ENCODE measurements at places on chromosomes 16 and 17.

DNA sequence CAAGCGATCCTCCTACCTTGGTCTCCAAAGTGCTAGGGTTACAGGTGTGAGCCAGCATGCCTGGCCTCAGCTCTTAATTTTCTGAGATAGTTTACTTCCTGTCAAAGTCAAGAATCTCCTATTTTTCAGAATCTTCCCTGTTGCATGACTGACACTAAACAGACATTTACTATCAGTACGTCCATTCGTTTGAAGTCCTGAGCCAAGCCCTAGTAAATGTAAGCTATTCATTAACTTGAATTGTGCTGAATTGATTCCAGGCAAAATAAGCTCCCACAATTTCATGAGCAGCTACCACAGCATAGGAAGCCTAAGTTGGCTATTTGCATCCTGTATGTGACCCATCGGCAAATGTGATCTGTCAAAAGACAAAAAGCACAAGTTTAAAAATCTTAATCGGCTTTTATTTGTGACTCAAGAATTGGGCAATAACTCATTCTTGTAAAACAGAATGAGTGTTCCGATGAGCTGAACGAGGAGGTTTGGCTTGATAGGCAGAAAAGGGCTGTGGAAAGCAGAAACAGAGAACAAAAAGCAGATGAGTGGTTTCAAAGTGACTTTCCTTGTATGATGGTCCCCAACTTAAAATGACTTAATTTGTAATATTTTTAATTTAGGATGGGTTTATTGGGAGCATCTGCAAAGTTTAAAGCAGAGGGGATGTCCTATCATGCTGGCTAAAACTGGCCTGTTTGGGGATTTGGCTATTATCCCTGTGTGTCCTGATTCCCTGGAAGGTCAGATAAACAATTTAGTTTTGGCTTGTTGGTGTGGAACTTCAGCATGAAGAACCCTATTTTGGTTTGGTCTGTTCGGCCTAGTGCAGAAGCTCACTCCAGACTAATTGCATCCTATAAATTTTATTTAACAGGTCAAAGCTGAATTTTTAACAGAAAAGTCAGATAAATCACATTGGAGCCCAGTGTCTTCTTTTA, 14.2 kb downstream of the RNF112 start:
- DNase-seq, result peak; percentile 58

- no peak for DNase-seq
Measured at GRCh38 chr16:70662991-70663523, 16.7 kb downstream of the IL34 start.

- DNase-seq, result peak; percentile 54
Measured at GRCh38 chr17:80259457-80260068, 1.1 kb upstream of the RNF213 start.

DNA sequence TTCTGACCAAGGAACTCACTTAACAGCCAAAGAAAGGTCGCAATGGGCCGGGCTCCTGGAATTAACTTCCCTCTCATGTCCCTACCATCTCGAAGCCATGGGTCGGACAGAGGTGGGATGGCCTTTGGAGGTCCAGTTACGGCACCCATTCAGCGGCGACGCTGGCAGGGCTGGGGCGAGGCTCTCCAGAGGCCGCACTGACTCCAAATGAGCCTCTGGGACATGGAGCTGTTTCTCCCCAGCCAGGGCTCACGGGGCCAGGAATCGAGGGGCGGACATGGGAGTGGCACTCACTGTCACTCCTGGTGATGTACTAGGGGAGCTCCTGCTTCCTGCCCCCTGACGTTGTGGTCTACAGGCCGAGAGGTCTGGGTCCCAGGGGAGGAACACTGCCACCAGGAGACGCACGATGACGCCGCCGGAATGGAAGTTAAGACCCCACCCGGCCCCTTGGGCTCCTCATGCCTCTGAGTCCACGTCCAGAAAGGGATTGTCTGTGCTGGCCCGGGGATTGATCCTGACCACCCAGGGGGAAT, 60.7 kb upstream of the METRNL start:
- no peak for DNase-seq

- no peak for DNase-seq
Measured at GRCh38 chr16:55832425-55832772, 497 bp downstream of the CES1 start.

DNA sequence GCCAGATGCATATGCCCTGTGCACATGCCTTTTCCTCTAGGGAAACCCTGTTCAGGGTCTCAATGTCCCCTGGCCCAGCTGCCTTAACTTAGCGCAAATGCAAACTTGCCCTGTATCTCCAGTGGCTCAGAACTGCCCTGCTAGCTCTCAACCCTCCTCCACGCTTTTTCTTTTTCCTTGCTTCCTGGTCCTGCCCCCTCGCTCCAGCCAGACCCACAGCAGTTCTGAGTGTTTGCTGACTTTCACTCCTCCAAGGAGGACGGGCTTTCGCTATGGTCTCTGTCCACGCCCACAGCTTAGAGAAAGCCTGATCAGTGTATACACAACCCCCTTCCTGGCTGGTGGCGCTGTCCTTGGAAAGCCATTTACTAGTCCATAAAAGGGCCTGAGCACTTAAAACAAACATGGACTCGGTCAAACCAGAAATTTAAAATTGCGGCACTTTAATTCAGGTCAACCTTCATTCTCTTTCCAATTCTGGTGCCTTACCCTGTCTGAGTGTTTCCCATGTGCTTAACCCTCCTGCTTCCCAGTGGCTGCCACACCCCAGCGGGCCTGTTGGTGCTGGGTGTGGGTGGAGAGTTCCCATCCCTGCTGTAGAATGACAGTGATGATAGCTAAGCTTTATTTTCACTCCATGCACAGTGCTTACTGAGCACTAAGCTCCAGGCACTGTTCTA, 15.6 kb upstream of the TMEM98 start:
- peak; percentile 72 for DNase-seq

- DNase-seq, result no peak
Measured at GRCh38 chr17:44272321-44272951, 4.5 kb upstream of the SLC4A1 start.

GRCh38 chr17:37118366-37119137, 169.8 kb downstream of the AATF start:
- DNase-seq, result no peak

GRCh38 chr17:47145351-47145750, 43.7 kb downstream of the CDC27 start:
- no peak for DNase-seq

DNA sequence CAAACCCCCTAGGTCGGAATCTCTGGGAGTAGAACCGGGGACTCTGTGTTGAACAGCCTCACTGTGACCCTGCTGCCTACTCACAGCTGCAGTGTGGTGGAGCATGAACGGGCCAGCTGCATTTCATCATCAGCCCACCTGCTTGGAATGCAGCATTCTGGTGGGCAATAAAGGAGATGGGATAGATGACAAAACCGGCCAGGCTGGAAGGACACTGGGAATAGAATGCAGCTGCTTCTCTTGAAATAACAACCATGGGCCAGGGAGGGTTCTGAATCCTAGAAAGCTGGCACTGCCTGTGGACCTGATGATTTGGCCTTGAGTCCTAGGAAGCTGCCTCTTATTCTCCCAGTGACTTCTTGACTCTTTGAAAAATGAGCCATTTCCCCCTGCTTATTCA, 23.5 kb downstream of the CFAP97D1 start:
- no peak for DNase-seq

DNA sequence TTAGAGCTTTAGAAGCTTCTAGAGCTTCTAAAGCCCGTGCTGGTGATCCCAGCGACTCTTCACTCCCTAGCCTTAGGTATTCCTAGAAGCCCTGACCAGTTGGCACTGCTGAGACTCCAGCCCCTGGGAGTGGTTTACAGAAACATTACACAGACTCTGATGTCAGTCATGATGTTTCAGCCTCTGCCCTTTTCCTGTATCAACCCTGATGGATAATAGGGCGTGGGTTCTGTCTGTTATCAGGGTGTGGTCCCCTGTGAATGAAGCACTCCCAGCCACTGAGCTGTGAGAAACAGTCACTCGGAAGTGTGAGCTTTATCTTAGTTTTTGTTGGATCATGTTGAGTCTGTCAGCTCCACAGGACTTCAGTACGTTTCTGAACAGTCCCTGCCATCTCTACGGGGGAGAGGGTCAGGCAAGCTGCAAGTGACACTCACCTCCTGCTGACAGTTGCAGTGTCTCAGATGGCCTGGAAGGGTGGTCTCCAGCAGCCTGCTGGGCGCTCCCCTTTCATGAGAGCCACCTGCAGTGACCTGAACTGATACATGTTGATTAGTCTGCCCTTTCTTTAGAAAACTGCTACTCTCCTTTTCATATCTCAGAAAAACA, 12.8 kb downstream of the GOSR2 start:
- no peak for DNase-seq

- no peak for DNase-seq
Measured at GRCh38 chr17:66778531-66779236, 56.2 kb upstream of the CACNG5 start.

GRCh38 chr16:78761427-78761826, 662.0 kb downstream of the WWOX start:
- no peak for DNase-seq

DNA sequence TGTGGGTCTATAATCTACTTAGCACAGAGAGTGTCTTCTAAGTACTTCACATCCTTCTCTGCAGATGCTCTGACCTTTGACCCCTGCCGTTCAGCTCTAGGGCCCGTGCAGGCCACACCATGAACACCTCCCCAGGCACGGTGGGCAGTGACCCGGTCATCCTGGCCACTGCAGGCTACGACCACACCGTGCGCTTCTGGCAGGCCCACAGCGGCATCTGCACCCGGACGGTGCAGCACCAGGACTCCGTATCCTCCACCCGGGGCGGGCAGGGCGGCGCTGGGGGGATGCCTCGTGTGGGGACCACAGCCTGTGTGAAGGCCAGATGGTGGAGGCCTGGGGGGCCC, 686 bp downstream of the MLST8 start:
- no peak for DNase-seq

DNA sequence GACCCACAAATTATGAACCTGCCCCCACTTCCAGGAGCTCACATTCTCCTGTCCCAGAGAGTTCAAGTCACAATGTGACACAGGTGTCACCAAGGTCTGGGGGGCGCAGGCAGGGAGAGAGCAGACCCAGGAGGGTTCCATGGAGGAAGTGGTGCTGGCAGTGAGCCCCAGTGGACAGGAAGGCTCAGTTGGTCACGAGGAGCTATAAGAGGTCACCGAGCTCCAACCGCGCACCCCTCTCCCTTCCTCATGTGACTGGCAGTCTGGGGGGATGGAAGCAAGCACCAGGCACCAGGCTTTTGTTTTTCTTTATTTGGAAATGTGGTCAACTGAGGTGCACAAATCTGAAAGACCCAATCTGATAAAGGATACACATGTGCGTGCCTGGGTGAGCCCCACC, 2.5 kb downstream of the ITGAD start:
- DNase-seq, result no peak

DNA sequence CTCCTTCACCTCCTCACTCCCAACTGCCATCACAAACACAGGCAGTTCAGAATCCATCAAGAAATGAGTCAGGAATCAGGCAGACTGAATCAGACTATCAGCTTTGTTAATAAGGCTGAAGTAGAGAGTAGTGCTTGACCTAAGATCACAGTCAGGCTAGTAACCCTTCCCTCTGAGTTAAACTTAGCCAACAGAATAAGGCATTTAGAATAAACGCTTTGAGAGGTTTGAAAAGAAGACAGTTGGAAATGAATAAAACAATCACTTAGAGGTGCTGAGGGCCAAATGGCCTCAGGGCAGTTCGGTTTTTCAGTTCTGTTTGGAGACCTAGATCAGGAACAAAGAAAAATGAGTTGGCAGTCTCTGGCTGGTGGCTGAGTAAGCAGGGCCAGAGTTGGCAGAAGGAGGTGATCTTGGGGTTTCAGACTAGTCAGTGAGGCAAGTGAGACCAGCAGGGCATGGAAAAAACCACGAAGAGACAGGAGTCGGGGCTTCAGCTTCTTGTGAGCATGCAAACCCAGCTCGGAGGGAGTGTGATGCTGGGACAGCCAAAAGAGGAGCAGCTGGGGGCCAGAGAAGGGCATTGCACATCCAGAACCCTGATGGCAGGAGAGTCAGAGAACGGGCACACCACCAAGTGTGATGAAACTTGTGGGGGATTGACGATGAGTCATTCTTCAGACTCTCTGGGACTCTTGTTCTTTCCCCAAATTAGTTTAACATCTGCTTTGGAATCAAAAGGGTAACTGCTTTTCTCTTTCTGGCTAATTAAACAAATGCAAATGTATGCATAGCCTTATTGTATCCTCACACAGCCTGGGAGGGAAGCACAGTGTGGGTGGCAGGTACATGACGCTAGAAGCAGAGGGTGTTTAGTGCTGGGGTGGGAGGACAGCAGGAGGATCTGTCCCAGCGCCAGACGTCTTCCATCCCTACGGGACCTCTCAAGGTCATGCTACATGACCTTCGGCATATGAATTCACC, 54.8 kb downstream of the SPECC1 start:
- peak; percentile 96 for DNase-seq

DNA sequence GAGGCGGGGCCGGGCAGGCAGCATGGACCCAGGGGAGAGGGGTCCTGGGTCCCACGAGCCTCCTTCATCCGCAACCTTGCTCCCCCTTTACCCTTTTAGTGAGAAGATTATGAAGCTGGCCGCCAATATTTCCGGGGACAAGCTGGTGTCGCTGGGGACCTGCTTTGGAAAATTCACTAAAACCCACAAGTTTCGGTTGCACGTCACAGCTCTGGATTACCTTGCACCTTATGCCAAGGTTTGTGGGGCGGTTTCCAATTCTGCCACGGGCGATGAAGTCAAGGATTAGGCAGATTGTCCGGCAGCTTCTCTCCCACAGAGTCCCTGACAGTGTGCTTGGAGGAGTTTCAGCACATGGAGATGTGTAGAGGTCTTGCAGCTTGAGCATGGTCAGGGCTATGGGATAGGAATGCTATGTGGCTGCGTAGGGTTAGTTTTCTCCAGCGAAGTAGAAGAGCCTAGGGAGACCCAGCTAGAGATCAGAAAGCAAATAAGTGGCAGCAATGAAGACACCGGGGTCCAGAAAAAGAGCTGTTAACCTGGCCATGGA, 598 bp downstream of the NIP7 start:
- DNase-seq, result no peak

- no peak for DNase-seq
Measured at GRCh38 chr16:10265770-10266615, 83.8 kb upstream of the GRIN2A start.

DNA sequence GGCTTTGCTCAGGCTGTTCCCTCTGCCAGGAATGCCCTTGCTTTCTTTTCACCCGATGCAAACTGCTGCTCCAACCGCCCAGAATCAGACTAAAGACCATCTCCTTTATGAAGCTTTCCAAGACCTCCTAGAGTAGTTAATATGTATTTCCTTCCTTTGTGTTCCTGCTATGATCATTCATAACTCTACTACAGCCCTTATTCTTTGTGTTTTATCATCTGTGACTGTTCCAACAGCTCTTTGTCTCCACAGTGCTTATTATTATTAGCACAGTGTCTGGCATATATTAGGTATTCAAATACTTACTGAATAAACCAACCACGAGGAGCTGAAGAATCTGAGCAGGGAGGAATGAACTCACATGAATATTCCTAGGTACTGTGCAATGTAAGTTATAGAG, 7.6 kb downstream of the PSME3IP1 start:
- no peak for DNase-seq

GRCh38 chr17:29579866-29580771, 9.3 kb downstream of the GIT1 start:
- DNase-seq, result peak; percentile 82
